Effector CD4-positive, alpha-beta T cell (primary cell): ENCODE measurements at places on chromosomes 16 and 17.
A peak's percentile ranks its signal among the peaks of the same experiment; 100 is the strongest.

DNA sequence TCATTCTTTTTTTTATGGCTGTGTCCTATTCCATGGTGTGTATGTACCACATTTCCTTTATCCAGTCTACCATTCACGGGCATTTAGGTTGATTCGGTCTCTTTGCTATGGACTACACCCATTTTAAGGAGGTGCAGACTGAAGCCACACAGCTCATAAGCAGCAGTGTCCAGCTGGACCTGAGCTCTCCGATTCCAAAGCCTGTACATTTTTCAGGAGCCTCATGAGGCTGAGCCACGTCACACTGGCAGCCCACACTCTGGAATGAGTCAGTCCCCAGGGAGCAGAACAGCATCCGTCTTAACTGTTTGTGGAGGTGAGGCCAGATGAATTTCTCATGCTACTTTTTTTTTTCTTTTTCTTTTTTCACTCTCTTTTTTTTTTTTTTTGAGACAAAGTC is 116.1 kb downstream of the C16orf95 start:
- DNase-seq, result no peak

DNA sequence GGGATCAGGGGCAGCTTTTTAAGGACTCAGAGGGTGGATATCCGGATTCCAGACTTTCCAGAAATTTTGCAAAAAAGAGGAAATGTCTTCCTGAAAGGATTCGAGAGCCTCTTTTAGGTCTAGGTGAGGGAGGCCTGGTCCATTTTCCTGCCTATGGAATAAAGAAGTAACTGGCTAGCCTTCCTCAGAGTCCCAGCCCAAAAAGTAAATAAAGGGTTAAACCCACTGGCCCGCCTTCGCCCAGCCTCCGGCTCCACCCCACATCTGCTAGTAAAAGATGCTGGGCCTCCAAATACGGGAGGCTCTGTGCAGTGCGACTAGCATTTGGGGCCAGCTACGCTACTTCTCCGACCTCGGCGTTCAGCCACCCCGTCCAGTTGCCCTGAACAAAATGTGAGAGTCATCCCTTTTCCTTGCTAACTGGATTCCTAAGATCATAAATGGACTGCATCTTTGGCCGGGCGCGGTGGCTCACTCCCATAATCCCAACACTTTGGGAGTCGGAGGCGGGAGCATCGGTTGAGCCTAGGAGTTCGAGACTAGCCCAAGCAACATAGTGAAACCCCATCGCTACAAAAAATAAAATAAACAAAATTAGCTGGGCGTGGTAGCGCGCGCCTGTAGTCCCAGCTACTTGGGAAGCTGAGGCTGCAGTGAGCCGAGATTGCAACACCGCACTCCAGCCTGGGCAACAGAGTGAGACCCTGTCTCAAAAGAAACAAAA is 824 bp upstream of the MPP2 start:
- DNase-seq, result peak; percentile 20

DNA sequence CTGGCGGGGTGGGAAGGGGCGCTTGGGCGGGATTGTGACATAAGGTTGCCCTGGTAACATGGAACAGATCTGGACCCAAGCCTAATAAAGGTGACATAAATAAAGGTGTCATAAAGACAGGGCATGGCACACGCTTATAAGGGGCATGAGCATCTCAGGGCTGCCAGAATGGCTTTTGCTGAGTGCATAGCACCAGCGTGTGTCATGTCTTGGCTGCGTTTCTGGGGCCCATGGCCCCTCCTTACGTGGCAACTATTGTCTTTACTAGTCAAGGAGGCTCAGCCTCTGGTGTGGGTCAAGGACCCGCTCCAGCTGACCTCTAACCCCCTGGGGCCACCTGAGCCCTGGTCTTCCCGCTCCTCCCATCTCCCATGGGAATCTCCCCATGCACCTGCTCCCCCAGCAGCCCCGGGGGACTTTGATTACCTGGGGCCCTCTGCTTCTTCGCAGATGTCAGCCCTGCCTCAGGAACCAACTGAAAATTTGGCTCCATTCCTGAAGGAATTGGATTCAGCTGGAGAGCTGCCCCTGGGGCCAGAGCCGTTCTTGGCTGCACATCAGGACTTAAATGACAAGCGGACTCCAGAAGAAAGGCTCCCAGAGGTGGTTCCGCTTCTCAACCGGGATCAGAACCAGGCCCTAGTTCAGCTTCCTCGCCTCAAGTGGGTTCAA is 13.9 kb downstream of the LRRC37B start:
- no peak for DNase-seq

DNA sequence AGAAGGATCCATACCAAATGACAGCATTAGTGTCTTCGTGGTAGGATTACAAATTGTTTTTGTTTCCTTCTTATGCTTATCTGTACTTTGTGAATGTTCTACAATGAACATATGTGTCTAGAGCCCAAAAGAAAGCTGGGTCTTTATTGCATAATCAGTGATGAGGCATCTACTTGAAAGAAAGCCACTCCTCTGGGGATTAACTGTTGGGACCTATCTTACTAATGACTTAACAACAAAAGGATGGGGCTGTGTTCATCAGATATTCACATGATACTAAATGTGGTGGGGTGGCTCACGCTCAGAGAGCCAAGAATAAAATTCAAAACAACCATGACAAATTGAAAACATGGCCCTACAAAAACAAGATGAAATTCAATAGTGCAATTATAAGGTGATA is 160.2 kb downstream of the RGS9 start:
- no peak for DNase-seq

- DNase-seq, result no peak
Measured at GRCh38 chr17:42678951-42679491, 2.2 kb upstream of the PLEKHH3 start.

GRCh38 chr17:63495491-63495890 is 18.6 kb downstream of the ACE start:
- DNase-seq, result no peak

DNA sequence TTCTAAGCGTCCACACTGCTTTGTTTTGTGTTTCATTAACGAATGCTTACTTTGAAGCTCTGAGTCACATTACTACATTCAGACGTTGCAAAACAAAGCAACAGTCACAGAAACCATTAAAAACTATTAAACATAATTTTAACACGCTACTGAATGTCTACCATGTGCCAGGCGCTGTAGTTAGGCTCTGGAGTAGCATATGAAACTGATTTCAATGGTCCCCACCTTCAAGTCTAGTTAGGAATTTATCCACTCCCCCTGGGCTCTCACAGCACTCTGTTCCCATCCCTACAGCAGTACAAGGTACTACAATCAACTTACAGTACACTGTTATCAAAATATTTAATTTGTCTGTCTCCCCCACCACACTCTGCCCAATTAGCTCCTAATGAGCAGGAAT is 631 bp downstream of the UTP6 start:
- DNase-seq, result no peak

DNA sequence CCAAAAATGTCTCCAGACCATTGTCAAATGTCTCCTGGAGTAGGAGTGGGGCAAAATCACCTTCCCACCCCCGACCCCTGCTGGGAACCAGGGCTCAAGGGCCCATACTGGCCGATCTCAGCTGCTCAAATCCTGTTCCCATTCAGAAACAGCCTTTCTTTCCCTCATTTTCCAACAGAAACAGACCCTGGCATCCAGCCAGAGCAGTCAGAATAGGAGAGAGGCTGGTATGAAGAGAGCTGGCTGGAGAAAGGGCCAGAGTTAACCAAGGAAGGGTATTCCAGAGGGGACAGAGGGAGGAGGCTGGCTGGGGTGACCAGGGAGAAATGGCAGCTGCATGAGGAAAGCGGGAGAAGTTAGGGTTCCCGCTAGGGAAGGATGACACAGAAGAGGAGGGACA is 199.1 kb downstream of the XYLT1 start:
- no peak for DNase-seq

- DNase-seq, result peak; percentile 22
Measured at GRCh38 chr16:87392821-87393679, 914 bp downstream of the MAP1LC3B start.

DNA sequence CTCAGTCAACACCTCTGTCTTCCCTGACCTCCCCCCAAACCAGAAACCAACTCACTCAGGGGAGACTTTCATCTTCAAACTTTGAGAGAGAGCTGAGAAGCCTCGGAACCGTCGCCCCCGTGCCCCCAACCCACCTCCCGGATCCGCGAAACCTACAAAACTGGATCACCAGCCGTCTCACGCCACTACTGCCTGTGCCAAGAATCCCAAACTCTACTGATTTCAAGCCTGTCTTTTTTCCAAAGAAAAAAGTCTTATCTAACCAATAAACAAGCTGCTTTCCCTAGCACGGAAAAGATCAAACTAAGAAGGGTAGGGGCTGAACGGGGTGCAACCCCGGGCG is 2.0 kb downstream of the AXIN2 start:
- no peak for DNase-seq

DNA sequence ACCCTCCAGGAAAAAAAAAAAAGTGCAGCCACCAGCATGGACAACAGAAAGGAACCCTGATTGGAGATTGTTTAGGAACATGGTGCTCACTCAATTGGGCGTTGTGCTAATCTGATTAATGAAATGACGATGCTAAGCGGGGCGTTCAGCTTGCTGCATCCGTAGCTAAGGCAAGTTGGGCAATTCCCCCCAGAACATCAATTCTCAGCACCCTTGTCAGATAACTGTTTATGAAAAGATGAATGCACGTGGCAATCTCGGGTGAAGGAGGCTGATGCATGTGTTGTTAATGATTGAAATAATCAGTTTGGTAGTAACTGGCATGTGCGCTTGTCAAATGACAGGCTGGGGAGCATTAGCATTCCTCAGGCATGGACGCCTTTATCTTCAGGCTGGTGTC is 57.0 kb downstream of the HS3ST3A1 start:
- no peak for DNase-seq

GRCh38 chr17:57872536-57872935 is 22.7 kb upstream of the MRPS23 start:
- no peak for DNase-seq

GRCh38 chr16:29995324-29995910 is at the start of gene HIRIP3:
Gene HIRIP3, minus strand, starts transcription at chr16:29995617. Its CDS starts 12 bp downstream, at chr16:29995605.
- DNase-seq, result peak; percentile 84

DNA sequence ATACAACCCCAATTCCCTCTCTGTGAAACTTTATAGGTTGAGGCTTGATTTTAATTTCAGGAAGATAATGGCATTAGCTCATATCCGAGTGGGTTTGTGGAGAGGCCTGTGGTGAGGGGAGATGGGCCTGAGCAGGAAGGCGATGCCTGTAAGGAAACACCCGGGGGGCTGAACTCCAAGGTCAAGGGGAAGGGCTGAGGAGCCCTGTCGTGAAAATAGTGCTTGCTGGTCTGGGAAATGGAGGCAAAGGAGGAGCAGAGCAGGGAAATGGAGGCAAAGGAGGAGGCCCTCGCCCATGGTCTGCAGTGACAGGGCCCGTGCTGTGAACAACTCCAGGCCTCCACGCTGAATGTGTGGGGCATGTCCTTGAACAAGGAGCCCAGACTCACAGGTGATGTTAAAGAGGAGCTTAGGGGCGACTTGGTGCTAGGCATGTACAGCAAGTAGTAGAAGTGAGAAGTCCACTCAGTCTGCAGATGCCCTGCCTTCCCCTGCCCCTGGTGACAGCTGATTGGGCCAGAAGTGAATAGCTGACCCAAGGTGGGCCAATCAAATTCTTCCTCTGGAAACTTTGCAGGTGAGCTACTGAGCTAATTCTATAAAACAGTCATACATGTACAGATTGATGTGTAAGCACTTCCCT is 38.1 kb downstream of the MRPS23 start:
- DNase-seq, result no peak

DNA sequence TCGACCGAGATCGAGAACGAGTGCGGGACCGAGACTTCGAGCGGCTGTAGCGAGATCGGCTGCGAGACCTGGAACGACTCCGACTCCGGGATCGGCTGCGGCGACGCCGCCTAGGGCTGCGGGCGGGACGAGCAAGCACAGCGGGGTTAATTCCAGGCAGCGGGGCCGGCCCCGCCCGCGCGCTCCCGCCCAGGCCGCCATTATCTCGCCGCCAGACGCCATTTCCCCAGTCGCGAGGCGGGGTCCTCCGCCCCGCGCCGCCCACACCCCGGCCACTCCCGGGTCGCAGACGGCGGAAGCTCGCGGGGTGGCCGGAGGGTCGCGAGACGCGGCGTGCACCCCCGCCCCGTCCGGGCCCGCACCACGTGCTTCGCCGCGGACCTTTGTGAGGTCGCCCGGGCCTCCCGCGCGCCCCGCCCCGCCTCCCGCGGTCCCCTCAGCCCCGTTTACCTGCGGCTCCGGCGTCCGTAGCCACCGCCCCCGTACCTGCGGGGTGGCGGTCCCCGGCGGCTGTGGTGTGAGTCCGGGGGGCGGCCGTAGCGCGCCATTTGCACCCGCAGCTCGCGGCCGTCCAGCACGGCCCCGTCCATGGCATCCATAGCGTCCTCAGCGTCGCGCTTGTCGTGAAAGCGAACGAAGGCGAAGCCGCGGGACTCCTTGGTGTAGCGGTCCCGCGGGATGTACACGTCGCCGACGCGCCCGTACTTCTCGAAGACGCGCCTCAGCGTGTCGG is 616 bp downstream of the SRSF2 start:
- DNase-seq, result peak; percentile 44

DNA sequence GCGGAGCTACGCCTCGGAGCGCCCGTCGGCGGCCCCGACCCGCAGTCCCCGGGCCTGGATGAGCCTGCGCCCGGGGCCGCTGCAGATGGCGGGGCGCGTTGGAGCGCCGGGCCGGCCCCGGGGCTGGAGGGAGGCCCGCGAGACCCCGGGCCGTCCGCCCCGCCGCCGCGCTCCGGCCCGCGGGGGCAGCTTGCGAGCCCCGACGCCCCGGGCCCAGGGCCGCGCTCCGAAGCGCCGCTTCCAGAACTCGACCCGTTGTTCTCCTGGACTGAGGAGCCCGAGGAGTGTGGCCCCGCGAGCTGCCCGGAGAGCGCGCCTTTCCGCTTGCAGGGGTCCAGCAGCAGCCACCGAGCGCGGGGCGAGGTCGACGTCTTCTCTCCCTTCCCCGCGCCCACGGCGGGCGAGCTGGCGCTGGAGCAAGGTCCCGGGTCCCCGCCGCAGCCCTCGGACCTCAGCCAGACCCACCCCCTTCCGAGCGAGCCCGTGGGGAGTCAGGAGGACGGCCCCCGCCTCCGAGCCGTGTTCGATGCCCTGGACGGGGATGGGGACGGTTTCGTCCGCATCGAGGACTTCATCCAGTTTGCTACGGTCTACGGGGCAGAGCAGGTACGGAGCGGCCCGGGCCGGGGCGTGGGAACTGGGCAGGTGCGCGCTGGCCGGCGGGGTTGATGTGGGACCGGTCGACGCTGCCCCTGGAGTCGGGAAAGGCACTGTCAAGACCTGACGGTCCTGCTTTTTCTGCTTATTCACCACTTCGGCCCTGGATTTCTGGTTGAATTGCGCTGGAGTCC is 861 bp downstream of the RAB11FIP3 start:
- DNase-seq, result no peak
